GM12891 (cell line): ENCODE measurements at places on chromosomes 1 and 21.

DNA sequence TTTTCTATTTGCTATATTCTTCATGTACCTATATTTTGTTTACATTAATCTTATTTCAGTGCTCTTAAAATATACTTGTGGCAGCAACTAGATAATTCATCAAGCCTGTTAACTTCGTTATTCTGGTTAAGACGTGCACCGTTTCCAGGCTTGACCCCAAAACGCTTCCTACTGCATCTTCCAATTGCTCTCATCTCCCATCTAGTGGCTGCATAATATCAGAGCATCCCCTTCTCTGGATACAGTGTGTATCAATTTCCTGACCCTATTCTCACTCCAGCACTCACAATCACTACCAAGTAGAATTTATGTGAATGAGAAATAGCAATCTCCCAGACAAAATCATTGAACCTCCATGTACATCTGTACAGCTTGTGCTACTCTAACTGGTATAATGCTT lies 1280.3 kb upstream of the B3GALT2 start:
- no peak for DNase-seq

DNA sequence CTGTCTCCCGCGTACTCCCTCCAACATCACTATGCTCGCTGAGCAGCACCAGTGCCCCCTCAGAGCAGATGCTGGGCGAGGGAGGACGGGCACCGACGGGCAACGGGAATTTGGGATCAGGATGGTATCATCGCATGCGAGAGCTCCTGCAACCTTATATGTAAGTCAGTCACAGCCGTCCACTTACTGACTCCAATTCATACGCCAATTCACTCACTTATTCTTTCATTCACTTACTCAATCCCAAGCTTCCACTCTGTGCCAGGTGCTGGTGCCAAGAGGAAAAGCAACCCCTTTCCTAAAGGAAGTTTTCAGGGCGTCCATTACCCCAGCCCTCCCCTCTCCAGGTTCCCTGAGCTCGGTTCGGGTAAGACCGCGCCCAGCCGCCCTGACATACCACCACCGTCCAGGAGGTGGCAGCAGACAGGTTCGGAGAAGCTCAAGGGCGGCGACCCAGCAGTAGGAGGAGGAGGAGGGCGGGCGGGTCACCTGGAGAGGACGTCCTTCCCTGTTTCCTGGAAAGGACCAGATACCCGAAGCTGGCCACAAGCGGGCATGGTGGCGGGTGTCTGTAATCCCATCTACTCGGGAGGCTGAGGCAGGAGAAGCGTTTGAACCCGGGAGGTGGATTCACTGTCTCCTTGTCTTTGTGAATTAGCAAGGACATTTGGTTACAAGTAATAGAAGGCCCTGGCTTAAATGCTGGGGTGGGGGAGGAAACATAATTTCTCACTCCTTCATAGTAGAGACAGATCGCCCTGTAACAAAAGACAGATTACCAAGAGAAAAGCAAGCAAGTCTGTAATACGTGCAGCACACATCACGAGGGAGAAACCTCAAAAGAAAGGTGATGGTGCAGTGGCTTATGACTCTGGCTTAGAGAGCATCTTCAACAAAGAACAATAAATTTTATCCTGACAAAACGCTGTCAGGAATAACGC lies 7.6 kb upstream of the IL22RA1 start:
- peak; percentile 66 for DNase-seq

DNA sequence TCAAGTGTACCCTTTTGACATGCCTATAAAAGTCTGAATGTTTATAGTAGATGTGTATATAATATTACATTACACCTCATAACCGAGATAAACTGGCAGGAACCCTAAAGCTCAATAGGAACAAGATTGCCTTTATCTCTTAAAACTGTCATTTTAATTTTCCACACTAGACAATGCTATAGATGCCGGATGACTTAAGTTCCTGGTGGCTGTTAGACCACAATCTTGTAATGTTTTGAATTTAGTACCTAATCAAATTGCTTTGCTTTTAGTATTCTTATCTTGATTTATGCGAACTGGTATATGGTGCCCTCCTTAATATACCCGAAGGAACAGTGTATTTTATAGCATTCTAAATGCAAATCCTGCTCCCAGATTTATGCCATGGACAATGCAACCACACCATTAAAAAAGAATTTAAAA lies 1397.0 kb upstream of the ADGRL4 start:
- no peak for DNase-seq

DNA sequence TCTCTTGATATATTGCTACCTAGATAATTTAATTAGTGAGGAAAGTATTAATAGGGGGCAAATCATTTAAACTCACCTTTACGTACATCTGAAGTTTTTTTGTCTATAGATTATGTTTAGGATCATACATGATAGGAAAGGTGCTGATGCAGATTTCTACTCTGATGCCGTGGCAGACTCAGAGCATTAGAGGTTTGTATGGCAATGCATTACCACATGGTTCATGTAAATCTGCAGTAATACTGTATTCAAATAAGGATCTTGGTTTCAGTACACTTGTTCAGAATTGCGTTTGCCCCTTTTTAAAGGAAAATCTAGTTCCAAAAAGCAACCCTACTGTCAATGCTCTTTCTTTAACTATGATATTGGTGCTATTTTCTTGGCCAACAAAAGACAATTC lies 288.3 kb downstream of the PTPRC start:
- no peak for DNase-seq

DNA sequence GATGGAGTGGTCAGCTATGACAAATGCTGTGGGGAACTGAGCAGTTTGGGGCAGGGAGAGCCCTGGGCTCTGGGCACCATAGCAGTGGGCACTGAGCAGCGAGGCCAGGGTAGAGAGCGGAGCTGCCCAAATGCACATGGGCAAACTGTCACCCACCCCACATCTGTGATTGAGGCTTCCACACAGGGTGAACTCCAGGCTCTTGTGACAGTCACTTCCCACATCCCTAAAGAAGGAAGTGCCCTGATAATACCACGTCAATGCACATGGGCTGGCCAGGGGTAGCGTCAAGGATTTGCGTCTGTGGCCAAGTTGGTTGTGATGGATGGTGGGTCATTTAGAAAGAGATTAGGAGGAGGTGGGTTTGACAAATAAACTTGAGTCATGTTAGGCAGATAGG lies 2.6 kb upstream of the GUCA2B start:
- no peak for DNase-seq

DNA sequence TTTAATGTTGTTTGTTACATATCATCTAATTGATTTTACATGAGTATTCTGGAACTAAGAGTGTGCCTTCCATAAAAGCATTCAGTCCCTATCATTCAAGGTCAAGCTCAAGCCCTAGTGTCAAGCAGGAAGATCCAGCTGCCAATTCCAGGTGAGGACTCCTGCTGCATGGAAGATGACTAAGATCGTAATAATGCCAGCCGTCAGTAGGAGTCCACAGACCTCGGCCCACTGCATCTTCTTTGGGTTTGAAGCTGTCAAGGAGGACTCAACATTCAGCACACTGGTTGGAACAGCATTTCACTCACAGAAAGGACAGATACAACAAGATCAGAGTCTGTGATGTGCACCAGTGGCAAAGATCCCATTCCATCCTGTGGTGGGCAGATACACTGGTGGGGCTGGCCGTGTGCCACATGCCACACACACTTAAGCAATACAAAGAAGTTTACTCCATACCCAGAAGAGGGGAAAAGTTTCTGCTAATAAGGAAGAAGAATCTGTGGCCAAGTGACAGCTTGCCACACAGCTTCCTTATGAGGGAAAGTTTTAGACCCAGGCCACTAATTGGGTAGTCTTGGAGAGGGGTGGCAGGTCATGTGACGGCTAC lies 160.4 kb downstream of the PIK3R3 start:
- no peak for DNase-seq

DNA sequence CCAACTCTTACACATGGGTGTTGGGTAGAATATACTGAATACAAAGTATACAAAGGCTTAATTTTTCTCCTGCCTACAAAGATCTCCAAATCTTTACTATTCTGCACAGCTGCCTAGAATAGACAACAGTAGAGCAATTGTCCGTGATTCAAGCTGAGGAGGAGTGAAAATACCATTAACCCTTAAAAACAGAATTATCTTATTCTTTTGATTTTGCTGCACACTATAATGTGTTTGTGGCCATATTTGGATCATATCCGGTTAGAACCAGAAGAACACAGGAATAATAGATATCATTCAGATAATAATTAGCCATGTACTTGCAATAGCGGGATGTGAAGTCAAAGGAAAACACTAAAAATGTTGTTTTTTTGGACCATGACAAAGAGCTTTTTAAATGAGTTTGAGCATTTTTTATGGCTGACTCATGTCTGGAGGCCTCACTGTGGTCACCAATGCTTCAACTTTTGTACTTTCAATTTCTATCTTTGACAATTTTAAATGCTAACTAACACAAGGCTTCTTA lies 197.6 kb upstream of the FOXD3 start:
- peak; percentile 6 for DNase-seq
